ENCODE measurements at places on chromosomes 12 and 14. TPM values are rescaled to one million over a fixed set of nuclear protein-coding genes. Genes with fewer than 3 reads are reported as not detected.

DNA sequence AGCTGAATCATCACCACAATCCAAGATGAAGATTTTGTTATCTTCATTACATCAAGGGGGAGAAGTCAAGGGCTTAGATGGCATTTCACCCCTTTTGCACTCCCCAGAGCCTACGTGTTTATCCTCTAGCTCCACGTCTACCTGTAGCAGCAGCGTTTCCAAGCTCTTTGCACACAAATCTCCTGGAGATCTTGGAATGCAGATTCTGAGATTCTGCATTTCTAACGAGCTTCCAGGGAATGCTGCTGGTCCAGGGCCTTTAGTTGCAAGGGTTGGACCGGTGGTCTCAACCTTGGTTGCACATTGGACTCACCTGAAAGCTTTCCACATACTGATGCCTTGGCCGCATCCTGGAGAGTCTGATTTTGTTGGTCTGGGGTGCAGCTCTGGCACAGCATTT, 49.5 kb upstream of the STON2 start:
- no peak for DNase-seq

DNA sequence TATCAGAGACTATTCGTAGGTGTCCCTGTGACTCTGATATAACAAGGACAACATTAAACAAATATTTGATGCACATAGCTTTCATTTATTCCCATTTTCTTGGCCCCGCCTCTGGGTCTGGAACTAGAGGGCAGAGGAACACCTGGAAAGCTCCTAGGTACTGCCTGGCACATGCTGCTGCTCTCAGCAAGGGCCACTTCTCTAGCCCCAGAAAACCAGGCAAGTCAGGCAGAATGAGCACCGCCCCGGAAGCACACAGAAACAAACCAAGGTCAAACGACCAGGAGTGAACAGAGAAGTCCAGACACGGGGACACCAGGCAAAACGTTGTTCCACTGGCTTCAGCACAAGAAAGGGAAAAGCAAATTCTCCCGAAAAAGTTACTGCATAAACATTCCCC, 76.1 kb downstream of the TTC7B start:
- no peak for DNase-seq

DNA sequence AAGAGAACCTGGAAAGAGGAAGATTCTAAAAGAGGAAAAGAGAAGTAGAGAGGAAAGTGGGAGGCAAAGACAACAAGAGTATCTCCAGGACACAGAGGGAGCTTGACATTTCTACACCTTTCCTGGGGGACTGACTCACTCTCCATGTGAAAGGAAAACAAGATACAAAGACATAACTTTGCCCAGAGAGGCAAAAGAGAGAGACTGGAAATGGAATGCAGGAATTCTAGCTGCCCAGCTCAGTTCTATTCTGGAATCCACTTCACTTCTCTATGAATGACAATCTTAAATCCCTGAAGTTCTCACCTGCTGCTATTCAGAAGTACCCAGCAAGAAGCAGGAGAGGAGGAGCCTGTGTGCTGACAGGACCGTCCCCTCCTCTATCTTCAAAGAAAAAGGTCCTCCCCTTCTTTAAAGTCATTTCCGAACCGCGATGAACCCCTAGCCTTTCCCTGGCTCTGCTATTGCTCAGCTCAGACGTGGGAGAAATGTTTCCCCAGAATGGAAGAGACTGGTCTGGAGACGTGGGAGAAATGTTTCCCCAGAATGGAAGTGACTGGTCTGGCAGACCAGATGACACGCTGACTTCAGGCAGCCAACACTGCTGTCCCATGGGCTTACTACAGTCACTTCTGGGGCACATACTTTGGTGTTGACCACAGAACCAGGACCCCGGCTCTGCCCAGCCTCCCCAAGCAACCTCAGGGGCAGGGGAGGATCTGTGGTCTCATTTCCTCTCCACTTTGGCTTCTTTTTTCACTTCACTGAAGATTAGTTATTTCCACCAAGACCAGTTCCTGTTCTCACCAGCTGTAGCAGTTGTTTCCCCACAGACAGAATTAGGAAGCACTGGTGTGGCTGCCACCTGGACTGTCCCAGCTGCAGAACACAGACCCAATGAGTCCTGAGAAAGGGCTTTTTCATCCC, 8.3 kb downstream of the FMNL3 start:
- DNase-seq = no peak

- peak; percentile 16 for DNase-seq
Observed at GRCh38 chr14:80850197-80850814, 91.2 kb downstream of the CEP128 start.

Gene CARMIL3
- total RNA-seq = 0.88 TPM
